NCI-H2029 treated with DMSO at 0.1 percent for 48 hours (cell line): ENCODE measurements at places on chromosomes 2 and 18.

DNA sequence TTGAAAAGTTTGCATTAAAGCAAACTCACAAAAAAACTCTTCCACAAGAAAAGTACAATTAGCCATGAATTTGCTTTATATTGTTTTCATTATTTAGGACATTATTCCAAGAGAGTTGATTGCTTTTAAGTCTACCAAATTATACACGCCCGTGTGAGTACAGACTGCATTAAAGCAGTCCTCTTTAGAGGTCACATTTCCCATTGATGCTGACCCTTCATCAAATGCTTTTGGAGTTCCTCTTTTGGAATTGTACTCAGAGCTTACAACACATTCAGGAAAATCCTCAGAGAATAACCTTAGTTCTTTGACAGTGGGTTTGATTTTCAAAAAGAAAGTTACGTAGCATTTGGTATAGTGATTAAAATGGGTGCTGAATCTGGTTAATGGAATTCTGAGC lies 256.1 kb downstream of the CDH2 start:
- no peak for DNase-seq

DNA sequence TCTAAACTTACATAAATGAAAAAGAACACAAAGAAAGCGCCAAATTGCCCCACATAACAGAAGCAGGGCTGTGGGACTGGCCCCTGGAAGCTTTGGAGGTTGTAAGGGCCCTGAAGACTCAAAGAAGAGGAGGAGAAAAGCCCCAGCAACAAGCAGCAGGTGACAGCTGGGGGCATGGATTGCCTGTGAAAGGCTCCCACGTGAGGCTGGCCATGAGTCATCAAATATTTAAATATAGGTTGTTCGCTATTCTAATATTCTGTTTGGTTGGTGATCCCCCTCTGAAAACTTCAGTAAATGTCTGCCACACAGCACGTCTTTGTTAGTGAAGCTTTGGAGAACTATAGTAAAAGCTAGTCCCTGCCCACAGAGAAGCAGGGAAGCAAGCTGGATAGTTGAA lies 132.4 kb downstream of the MREG start:
- DNase-seq: no peak

DNA sequence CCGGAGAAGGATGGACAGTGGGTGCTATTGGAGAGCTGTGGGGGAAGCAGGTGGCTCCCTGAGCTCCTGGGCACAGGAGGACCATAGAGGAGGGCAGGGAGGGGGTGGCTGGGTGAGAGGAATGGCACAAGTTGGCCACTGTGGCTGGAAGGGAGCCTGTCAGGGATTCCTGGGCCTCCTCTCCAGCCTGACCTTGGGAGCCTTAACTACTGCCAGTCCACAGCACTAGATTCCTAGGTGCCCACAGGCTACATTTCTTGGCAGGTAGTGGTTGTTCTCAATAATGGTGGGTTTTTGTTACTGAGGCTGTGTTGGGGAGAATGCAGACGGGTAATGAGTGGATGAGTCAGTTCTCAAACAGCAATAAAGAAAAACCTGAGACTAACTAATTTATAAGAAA lies 26.0 kb downstream of the EFHD1 start:
- DNase-seq: no peak

DNA sequence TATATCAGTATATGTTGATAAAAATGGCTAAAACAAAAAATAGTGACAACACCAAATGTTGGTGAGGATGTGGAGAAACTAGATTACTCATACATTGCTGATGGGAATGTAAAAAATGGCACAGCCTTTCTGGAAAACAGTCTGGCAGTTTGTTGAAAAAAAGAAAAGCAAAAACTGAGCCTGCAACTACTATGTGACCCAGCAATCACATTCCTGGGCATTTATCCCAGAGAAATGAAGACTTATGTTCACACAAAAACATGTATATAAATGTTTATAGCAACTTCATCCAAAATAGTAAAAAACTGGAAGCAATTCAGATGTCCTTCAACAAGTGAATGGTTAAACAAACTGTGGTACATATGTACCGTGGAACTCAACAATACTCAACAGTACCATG lies 7.5 kb upstream of the KDSR start:
- DNase-seq: no peak

- no peak for DNase-seq
Observed at GRCh38 chr2:220969348-220969747, 602.8 kb downstream of the EPHA4 start.

GRCh38 chr2:236988216-236988615 lies 97.5 kb upstream of the COPS8 start:
- no peak for DNase-seq

GRCh38 chr2:226984750-226985582 lies 149.1 kb downstream of the RHBDD1 start:
- peak; percentile 29 for DNase-seq

DNA sequence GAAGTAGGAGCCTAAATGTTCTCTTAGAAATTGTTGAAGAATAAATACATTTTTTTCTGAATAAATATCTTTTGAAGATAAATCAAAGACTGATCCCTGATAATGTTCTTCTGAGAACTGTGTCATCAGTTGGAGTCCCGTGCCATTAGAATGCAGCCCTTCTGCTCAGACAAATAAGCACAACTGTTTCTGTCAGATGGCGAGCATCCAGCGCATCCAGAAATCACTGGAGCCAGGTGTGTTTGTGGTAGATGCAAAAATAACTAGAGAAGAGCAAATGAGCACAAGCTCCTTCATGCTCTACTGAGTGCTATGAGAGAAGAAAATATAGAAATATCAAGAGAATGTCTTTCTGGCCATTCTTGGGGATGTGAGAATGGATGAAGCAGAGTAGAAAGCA lies 573.7 kb downstream of the THSD7B start:
- no peak for DNase-seq

DNA sequence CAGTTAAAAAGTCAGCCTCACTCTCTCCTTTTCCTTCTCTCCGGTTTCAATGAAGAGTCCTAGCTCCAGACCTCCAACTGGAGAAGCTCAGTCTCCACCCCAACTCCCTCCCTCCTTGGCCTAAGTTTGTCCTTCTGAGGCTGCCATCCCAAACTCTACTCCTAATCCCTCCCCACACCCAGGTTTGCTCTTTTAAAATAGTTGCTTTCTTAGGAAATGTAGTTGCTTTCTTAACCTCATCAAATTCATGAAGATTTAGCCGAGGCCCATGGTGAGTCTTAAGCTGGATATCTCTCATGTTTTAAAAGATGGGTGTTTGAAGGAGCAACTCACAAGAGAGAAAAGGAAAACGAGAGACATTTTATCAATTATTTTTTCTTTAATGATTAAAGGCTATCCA lies 937 bp upstream of the LANCL1 start:
- no peak for DNase-seq

DNA sequence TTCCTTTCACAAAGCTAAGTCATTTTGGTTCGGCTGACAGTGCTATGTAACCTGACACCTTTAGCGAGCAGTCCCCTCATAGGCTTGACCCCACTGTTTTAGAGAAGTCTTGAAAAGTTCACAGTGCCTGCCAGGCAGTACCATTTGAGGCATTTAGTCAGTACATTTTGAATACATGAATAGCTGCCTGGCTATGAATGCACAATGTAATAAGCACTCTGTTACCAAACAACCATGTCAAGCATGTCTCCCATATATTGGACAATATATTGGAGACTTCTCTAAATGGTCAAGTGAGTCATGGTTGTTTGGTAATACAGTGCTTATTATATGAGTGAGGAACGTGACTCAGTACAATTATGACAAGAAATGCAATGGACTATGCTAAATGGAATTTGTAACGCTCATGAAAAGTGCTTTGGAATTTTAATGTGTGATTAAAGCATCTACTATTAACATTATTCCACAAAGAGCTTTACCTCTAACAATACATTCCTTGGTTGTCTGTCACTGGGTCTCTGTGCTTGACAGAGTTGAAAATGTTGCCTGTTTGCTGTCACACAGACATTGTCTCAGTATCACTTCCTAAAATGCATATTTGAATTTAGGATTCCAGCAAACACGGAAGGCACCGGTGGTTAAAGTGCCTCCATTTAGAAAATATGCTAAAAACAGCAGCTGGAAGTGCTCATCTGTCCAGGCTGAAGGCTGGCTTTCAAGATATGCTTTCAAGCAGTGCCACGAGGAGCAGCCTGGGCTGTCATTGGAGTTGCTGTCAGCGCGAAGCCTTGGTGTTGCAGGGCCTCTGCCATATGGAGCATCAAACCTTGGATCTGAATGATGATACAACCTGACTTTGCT lies 458.6 kb downstream of the FBXO15 start:
- DNase-seq: no peak

GRCh38 chr2:201360256-201360655 lies 3.1 kb upstream of the FLACC1 start:
- no peak for DNase-seq

- no peak for DNase-seq
Observed at GRCh38 chr2:104849618-104850141, 4.2 kb upstream of the POU3F3 start.

- DNase-seq: no peak
Observed at GRCh38 chr2:157989227-157989626, 112.4 kb upstream of the UPP2 start.

DNA sequence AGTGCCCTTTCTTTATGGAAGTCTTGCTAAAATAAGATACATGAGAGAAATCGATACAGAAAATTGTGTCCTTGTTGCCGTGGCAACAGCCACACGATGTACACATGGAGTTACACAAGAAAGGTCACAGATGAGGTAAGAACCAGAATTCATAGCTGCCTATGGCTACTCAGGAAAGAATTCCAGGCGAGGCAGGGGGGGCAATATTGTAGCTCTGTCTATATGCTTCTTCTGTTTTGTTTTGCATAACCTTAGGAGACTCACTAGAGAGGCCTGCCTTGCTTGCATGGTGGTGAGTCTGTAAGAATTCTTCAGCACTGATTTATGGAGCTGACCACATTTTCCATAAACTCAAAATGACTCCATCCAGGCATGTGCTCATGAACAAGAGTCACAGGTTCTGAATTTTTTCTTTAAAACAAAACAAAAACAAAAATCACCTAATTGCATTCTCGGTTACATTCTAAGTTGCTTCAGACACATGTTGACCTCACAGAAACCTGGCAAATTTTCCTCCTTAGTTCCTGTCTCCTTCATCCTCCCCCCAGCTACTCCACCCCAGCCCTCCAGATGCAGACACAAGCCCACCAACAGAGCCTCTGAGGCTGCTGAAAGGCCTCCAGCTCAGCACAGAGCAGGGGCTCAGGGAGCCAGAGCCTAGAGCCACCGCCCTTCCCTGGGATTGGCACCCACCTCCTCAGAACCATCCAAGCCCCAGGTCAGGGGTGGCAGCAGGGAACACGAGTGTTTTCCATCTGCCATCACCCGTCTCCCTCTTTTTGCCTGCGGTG lies 183.5 kb downstream of the ANTXR1 start:
- DNase-seq: no peak

DNA sequence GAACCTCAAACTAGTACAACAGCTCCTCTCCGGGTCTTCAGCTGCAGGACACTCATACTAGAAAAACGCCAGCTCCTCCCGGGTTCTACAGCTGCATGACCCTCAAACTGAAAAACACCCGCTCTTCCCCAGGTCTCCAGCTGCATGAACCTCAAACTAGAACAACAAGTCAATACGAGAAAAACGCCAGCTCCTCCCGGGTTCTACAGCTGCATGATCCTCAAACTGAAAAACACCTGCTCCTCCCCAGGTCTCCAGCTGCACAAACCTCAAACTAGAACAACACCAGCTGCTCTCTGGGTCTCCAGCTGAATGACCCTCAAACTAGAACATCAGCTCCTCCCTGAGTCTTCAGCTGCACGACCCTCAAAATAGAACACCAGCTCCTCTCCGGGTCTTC lies 315.0 kb upstream of the TFPI start:
- no peak for DNase-seq

- DNase-seq: no peak
Observed at GRCh38 chr2:129276978-129277584, 702.4 kb upstream of the RAB6C start.

GRCh38 chr2:127560931-127561280 lies 25.4 kb downstream of the MYO7B start:
- no peak for DNase-seq

DNA sequence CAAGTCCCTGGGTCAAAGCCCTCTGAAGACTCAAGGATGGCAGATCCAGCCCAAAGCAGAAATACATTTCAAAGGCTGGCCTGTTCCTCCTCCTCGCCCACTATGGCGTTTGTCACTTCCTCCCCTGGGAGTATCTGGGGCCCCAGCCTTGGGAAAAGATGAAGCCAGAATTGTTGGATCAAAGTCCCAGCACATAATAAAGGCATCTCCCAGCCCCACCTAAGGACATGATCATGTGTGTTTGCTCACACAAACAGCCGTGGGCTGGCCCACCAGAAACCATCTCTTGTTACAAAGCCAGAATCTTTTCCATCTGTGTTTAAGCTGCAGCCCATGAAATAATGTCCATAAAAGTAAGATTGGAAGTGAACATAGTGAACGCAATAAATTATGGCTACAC lies 50.1 kb upstream of the HAAO start:
- DNase-seq: no peak

DNA sequence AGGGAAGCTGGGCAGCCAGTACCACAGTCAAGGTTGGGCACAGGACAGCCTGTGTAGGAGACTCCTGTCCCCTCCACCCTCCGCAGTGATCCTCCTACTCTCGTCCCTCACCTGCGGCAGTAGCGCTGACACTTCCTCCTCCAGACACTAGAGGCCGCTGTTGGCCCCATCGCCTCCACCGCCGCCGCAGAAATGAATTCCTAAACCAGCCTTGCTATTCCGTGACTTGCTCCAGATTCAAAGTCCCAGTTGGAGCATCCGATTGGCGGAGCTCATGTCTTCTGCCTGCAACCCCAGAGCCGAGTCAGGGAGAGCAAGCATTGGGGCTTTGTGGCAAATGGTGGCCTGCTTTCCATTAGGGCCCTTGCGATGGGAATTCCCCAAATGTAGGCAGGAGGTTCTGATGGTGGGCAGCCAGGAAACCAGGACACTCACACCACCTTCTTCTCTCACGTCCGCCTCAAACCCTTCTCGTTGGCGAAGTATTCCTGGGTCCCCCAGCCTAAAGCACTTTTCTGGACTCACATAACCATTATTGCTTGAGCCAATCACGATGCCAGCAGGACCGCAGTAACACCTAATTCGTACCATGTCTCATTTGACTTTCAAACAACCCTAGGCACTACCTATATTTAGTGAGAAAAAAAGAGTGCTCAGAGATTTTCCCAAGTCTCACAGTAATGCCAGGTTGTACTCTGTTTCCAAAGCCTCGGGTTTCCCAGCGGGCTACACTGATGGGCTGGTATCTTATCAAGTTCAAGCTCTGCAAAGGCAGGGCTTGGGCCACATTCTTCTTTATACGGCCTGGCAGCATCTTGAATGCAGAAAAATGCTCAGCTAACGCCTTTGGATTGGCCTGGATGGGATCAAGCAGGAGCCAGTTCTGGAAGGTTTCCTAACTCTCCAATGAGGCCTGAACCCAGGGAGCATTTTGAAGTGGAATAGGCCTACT lies 1.2 kb upstream of the DNAJB2 start:
- peak; percentile 68 for DNase-seq

DNA sequence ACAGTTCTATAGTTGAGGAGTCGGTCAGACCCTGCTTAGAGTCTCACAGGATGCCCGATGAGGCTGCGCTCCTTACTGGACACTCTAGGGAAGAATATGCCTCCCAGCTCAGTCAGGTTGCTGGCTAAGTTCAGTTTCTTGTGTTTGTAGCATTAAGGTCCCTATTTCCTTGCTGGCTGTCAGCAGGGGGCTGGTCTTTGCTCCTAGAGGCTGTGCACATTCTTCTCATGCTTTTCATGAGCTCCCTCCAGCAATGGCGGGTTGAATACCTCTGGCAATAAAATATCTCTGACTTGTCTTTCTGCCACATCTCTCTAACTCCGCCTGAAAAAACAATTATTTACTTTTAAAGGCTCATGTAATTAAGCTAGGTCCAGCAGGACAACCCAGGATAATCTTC lies 79.4 kb upstream of the DNAJC10 start:
- DNase-seq: no peak

GRCh38 chr2:175950512-175950911 lies 51.6 kb downstream of the LNPK start:
- no peak for DNase-seq
